Activated CD8-positive, alpha-beta T cell treated with anti-CD3 and anti-CD28 coated beads for 36 hours (primary cell): ENCODE measurements at places on chromosomes 13 and 19.

GRCh38 chr19:50500753-50501151 is 10.2 kb downstream of the JOSD2 start:
- no peak for DNase-seq

- peak; percentile 61 for DNase-seq
Measured at GRCh38 chr19:17406046-17406886, 836 bp upstream of the BST2 start.

DNA sequence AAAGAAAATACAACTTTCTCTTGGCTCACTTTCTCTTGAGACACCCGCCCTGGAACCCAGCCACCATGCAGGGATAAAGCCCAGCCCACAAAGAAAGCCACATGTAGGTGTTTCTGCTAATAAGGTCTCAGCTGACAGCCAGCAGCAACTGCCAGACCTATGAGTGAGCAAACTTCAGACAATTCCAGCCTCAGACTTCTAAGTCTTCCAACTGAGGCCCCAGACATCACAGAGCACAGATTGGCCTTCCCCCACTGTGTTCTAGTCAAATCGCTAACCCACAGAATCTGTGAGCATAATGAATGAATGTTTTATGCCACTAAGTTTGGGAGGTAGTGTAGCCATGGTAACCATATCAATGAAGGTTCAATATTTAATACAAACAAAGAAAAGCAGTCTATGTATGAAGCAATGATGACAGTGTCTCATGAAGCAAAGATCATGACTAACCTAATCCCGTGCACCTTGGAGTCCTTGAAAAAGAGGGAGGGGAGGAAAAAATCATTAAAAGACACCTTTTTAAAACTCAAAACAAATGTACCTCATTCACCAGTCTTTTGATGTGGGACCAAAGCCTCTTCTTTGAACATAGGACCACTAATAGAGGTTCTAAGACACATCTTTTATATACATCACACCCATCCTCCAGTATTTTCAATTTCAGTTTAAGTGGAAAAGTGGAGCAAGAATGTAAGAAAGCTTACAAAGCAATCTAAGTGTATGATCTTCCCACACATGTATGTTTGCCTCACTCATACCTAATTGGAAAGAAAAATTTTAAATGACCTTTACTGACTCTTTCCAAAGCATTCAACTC is 6.2 kb downstream of the MRPS31 start:
- DNase-seq = peak; percentile 76

- DNase-seq = no peak
Measured at GRCh38 chr13:113509989-113510388, 19.5 kb upstream of the DCUN1D2 start.

DNA sequence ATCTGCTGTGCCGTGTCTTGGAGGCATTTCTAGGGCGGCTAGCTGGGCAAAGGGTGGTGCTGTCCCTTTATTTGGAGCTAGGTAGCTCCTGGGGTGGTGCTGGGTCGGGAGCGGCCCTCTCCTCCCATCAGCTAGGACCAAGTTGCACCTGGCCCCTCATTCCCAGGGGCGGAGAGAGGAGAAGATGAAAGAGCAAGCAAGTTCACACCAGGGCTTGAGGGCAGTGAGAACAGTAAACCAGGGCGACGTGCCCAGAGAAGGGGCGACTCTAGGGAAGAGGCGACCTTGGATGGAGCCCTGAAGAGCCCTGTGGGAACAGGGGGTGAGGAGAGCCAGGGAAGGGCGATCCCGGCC is 17.0 kb upstream of the KCNN1 start:
- peak; percentile 25 for DNase-seq

DNA sequence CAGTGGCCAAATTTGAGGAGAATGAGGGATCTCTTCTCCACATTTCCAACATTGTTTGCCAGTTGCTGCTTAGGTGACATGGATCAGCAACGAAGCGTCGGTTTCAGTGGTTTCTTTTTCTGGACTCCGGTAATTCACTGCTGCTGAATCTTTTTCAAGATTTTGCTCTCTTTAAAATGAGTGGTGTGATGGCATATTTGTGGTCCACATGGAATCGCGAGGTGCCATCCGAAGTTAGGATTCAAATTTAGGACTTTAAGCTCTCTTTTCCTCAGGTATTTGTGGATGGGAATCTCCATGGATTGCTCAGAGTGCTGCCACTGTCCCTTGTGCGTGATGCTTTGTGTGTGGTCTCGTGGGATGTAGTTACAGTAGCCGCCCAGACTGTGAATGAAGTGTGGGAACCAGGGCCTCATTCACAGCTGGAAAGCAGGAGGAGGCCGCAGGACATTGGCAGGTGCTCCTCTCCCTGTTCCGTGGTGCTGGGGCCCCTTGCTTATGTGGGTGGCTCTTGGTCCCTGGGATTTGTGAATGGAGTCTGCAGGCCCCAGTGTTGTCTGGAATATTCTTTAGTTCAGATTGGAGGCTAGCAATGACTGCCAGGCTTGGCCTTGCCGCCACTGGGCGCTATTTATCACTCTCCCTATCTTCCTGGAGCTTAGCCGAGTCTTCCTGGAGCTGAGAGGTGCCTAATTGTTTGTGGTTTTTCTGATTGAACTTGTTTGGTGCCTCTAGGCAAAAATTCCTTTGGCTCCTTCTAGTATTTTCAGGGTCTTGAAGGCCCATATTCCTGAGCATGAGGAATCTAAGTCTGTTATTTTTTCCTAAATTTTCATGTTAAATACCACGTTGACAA is 1.5 kb downstream of the ILF3 start:
- no peak for DNase-seq

DNA sequence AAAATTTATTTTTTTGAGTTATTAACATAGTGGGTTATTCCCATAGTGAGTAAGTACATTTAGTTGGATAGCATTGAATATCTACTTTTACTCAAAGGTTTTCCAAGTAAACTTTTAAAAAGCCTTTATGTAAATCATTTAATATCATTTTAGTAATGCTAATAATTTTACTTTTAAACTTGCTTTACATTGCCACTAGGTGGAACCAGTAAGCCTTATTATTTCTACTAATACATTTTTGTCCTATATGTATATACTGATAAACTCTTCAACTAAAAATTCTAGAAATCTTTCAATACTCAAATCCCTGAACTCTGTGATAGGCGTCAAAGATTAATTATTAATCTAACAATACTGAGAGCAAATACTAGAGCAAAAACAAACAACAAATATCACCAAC is 1709.2 kb upstream of the PCDH20 start:
- DNase-seq = no peak

DNA sequence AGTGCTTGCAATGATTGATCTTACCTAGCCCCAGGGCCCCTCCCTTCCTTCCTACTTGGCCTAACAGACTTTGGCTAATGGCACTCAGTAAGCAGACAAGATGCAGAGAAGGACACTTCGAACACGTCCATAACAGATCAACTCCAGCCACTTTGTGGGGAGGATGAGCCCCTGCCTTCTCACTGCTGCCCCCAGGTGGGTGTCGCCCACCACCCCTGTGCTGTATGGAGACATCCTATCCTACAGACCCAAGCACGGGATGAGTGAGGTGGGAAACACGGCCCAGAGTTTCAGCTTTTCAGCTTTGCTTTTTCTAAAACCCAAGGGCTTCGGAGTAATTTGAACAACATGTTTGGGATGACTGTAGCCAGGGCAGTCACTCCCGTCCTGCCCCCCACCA is 5.5 kb downstream of the SLC7A1 start:
- DNase-seq = no peak
